ENCODE measurements at places on chromosomes 6 and 20.

DNA sequence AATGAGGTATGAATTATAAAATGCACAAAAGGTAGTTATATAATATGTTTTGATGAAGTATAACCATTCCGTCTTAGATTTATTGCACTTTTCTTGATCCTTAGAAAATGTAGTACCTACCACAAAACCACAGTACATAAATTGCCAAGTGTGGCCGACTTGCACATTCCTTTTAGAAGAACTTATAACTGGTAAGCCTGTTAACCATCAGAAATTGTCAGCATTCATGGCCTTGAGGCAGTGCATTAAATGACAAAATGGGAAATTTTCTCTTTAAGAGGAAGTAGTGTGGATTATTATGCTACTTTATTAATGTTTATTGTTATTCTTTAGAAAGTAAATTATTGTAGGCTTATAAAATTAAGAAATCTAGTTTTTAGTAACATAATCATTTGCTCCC lies 29.6 kb downstream of the TAB2 start:
- no peak for DNase-seq

- no peak for DNase-seq
Observed at GRCh38 chr6:33702345-33702977, 9.0 kb downstream of the UQCC2 start.

GRCh38 chr6:116562614-116563013 lies 8.7 kb upstream of the RWDD1 start:
- DNase-seq, result no peak

- peak; percentile 45 for DNase-seq
Observed at GRCh38 chr6:109978174-109979032, at the start of gene GPR6. Gene GPR6 (plus strand): TSS chr6:109978311. CDS start chr6:109979113, 802 bp downstream.

DNA sequence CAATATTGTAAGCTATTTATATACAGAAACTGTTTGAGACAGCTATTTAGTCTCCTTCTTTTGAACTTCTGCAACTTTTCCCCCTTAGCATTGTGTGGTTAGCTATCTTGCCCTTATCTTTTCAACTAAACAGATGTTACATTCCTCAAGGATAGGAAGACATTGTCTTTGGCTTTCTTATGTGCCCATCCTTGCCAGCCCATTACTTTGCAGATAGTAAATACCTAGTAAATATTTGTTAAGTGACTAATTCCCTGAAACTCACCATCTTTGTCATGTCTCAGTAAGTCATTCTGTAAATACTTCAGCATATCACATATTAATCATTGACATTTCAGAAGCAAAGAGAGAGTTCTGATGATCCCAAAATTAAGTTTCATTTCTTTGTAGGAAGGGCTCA lies 69.1 kb upstream of the FLRT3 start:
- peak; percentile 74 for DNase-seq

GRCh38 chr6:129329678-129330077 lies 380.3 kb downstream of the ARHGAP18 start:
- DNase-seq, result no peak

DNA sequence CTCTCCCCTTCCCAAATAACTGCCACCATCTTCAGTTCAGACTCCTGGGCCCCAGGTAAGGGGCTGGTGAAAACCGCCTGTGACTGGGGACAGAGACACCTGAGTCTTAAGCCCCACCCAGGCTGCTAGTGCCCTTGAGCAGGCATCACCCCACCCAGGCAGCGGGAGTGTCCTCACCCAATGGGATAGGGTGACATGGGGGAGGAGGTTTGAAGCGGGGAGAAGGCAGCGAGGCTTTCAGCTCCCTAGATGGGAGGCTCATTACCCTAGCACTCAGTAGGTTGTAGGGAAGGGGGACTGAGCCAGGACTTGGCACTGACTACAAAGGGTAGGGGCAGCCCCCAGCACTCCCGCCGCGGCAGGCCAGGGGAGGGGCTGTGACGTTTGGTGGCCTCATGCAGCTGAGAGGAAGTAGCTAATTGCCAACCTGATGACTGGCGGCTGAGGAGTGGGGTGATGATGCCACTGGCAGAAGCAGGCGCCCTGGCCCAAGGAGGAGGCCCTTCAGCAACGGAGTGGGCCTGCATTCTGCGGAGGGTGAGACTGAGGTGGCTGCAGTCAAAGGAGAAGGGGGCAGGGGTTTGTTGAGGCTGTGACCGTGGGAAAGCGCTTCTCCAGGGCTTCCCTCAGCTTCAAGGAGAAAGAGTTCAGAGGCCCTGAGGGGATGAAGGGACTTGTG lies 126.9 kb downstream of the MRPL14 start:
- DNase-seq, result no peak

DNA sequence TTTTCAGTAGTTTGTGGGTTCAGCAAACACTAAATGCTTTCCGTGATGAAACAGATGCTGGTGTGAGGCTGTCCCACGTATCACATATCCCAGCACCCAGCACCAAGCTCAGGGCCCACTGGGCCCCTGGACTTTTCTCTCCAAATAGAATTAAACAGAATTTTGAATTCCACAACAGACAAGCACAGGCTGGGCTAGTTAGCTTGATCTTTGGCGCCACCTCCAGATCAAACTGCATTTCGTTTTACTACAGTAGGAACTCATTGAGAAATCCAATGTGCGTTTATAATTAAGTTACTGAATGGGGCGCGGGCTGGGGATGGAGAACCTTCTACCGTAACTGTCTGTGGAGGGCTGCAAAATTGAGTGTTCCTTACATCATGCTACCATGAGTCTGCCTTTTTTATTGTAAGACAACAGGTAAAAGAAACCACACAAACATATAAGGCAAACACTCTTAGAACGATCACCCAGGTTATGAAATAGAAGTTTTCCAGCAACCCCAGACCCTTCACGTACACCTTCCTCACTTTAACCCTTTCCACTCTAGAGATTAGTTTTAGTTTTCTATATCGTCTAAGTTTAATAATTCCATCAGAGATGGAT lies 107.8 kb downstream of the ZFP64 start:
- DNase-seq, result peak; percentile 82
